ENCODE measurements at places on chromosomes 4 and X.

DNA sequence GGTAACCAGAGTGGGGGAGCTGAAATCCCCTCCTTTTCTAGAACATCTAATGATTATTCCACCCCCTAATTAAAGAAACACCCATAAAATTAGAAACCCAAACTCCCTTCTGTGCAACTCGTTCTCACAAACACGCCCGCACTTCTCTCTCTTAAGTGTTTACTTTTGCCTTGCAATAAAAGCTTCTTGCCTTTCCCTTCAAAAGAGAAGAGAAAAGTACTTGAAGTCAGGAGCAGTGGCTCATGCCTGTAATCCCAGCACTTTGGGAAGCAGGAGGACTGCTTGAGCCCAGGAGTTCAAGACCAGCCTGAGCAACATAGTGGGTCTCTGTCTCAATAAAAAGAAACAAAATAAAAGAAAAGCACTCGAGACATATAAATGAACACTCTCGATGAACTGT, 3.6 kb upstream of the GPR173 start:
- no peak for DNase-seq

DNA sequence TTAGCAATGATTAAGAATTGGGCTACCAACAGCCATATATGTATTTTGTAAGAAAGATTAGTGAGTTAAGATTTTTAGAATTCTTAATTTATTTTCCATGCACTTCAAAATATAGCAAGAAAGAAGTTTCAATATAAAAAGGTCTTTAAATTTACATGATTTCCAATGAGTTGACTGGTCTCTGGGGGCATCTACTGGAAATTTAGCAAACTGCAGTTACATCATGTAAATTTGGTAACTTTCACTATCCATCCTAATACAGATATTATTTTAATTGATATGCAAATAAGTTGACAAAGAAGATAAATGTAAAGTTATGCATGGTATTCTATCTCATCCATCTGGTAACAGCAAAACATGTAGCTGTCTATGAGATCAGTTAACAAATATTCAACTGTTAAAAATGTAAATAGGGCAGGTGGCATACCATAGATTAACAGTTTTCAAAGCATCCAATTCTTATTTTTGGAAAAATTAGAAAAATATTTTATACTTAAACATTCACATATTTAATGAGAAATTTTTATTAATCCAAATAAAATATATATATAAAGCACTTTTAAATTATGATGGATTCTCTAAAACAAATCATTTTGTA, 29.1 kb downstream of the TTC29 start:
- peak; percentile 19 for DNase-seq

DNA sequence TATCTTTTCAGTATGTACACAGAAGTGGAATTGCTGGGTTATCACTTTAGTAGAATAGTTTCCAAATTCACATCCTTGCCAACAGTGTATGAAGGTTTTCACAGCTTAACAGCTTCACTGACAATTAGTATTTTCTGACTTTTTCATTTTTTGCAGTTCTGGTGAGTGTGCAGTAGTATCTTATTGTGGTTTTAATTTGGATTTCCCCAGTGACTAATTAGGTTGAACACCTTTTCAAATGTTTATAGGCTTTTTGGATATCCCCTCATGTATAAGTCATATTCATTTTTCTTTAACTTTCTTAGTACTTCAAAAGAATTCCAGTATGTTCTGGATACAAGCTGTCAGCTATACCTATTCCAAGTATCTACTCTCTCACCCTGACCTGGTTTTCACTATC, 37.1 kb downstream of the BRCC3 start:
- no peak for DNase-seq

DNA sequence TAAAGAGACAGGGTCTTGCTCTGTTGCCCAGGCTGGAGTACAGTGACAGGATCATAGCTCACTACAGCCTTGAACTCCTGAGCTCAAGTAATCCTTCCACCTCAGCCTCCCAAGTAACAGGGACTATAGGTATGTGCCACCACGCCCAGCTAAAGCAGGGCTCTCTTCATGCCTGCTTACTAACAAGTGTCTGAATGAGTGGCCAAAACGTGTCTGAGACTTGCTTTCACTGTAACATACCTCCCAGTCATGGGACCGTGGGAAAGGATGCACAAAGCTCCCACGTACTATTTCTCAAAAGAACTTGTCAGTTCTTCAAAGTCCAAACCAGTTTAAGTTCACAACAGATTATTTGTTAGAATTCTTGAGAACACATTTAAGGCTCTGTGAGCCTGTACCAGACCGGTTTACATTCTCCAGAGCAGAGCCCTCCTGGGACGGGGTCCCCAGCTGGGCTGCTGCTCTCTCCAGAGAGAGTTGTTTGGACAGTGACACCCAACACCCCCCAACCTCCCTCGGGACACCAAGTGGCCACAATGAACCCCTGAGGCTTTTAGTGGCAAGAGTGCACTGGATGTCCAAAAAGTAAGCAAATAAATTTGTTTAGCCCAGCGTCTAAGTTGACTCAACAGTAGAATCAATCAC, 24.1 kb downstream of the SH3KBP1 start:
- DNase-seq = no peak

DNA sequence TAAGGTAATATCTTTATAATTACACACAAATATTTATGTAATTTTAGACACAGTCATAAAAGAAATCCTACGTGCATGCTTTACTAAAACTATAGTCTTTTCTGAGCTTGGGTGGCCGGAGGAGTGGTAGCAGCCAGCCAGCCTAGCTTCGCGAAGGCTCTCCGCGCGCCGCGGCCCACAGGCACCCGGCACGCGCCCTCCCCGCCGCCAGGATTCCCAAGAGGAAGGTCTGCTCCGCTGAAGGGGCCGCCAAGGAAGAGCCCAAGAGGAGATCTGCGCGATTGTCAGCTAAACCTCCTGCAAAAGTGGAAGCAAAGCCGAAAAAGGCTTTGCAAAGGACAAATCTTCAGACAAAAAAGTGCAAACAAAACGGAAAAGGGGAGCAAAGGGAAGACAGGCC, 8.7 kb upstream of the PJA1 start:
- no peak for DNase-seq

GRCh38 chr4:24195991-24196736, 306.3 kb upstream of the PPARGC1A start:
- DNase-seq = no peak

- DNase-seq = no peak
These were observed 35.2 kb downstream of the PCDH7 start for GRCh38 chr4:30755346-30755745.

- DNase-seq = no peak
These were observed 489.9 kb upstream of the RPS6KA3 start for GRCh38 chrX:20756585-20756984.

- no peak for DNase-seq
These were observed 42.4 kb upstream of the AGA start for GRCh38 chr4:177484613-177485021.

GRCh38 chr4:536351-536972, 37.5 kb downstream of the PIGG start:
- no peak for DNase-seq

- no peak for DNase-seq
These were observed 85.4 kb downstream of the SHISA3 start for GRCh38 chr4:42482516-42483327.

DNA sequence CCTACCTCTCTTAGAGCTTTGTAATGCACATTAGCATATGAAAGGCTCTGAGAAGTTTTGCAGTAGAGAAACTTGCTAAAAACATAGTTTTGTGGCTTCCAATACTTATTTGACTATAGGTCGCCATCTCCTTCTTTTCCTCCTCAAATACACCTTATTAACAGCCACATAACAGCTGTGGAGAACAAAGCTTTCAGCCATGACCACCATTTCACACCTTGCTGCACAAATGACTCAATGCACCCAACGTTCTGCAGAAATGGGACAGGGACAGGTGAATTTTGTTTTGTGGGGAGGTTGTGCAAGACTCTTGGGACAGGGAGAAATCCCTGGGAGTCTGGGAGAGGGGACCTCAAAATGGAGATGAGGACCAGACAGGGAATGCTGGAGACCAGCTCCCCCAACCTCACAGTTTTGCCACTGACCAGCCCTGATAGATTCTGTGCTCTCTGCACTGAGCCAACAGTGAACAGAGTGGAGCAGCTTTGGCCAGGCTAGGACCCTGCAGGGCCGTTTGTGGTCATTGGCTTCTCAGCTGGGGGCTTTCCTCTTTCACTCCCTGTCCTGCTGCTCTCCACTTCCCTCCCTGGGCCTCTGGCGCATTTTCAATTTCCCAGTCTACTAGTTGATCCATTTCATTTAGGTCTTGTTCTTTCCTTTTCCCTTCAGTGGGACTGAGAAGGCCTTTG, 16.6 kb downstream of the FRMPD3 start:
- DNase-seq = no peak

DNA sequence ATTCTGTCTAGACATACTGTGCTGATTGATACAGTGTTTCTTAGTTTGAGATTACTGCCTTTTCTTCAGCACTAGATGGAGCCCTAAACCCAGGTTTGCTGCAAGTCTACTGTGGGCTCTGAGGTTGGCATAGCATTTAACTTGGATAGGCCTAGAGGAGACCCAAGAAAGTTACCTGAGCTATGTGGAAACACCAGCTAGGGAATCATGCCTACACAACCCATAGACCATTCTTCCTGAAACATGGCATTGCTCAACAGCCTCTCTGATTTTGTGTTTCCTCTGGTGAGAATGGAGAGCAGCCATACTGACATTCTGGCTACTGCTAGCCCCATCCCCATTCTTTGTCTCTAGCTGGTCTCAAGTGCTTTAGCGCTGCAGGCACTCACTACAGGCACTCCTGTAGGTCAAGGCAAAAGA, 287.7 kb upstream of the PCDH18 start:
- DNase-seq = no peak

- no peak for DNase-seq
These were observed 2.5 kb upstream of the HTRA3 start for GRCh38 chr4:8267077-8267476.

DNA sequence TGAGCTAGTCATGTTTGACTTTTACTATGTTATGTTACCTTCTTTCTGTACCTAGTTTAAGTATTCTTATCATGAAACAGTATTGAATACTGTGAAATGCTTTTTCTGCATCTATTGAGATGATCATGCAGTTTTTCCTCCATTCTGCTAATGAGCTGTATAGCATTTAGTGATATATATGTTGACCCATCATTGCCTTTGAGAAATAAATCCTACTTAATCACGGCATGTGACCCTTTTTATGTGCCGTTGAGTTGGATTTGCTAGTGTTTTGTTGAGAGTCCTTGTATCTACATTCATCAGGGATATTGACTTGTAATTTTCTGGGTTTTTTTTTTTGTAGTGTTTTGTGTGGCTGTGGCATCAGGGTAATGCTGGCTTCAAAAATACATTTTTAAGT, 537.7 kb upstream of the AADAT start:
- no peak for DNase-seq

DNA sequence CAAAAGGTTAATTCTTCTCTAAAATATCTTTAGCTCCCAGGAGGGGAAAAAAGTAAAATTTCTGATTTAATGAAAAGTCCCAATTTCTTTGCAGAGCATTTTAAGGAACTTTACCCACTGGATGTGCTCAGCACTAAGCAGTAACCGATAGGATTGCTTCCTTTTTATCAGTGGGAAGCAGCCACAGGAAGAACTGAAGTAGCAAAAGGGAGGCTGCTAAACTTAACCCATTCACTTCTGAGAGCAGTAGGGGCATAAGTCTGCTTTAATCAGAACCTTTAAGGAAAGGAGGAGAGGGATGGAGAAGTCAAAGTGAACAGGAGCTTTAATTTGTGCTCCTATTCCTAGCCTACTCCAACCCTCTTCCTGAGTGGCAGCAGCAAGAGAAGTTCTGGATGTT, at the start of gene F8:
Gene F8 (minus strand): TSS at position 139 of the 400 bp plus-strand sequence. CDS start 171 bp downstream, outside the sequence.
- DNase-seq = no peak

DNA sequence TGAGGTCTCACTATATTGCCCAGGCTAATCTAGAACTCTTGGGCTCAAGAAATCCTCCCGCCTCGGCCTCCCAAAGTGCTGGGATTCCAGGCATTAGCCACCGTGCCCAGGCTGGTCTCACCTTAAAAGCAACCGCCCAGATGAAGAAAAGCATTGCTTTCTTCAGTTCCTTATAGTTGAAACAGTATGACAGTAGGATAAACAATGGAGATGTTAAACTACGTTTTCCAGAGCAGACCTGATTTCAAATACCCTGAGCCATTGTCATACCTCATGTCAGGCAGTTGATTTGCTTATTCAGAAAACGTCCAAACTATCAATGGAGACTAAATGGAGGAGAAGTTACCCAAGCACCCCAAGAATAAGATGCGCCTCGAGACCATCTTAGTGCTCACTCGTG, 26.3 kb upstream of the TMEM131L start:
- no peak for DNase-seq

- DNase-seq = no peak
These were observed 652.2 kb upstream of the DIPK2B start for GRCh38 chrX:45852884-45853283.

DNA sequence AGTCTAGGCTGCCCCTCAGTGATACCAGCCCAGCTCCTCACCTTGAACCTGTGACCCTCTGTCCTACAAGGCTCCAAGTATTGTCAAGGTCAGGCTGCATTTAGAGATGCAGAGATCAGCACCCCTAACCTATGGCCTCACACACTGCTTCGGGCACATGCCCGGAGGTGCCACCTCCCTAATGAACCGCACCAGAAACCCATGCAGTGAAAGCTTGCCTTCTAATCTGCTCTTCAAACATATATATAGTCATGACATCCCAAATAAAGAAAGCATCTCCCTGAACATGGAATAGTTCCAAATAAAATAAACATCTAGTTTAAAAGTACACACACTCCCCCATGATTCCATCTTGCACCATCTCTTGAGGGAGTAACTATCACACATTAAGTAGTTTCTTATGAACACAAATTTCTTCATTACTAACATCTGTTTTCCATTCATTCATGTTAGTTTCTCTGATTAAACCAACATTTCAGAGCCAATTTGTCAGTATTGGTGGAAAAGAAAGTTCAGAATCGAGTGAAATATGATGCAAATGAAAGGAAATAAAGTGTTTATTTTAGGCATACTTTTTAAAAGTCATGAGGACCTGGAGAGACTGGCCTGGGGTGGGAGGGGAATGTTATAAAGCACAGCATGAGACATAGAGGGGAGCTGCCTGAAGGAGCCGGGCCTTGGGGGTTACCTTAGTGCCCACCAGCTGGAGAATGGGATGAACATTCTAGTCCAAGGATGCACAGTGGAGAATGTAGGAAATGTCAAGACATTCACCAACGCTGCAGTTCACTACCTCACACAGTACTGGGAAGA, 19.2 kb downstream of the CC2D2A start:
- DNase-seq = no peak

DNA sequence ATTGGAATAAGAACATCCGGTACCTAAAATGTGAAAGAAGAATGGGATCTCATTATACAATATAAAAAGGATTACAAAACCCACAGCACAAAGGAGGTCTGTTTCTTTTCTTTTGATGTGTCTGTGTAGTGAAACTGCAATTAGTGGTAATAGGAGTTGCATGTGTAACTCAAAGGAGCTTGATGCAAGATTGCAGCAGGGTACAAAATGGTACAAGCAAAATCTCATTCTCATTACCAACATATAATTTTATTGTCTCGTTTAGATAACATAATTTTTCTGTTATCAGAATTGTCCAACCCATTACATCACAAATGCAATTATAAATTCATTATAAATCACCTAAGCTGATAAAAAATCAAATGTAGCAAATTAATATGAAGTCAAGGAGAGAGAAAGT, 47.1 kb upstream of the CCSER1 start:
- DNase-seq = no peak

GRCh38 chr4:76067652-76068286, 6.7 kb upstream of the ART3 start:
- peak; percentile 22 for DNase-seq

GRCh38 chr4:101081695-101082369, 265.5 kb downstream of the PPP3CA start:
- no peak for DNase-seq

All from SHP77 treated with DMSO at 0.1 percent for 48 hours (cell line).